ENCODE measurements at places on chromosomes 16 and 17.

DNA sequence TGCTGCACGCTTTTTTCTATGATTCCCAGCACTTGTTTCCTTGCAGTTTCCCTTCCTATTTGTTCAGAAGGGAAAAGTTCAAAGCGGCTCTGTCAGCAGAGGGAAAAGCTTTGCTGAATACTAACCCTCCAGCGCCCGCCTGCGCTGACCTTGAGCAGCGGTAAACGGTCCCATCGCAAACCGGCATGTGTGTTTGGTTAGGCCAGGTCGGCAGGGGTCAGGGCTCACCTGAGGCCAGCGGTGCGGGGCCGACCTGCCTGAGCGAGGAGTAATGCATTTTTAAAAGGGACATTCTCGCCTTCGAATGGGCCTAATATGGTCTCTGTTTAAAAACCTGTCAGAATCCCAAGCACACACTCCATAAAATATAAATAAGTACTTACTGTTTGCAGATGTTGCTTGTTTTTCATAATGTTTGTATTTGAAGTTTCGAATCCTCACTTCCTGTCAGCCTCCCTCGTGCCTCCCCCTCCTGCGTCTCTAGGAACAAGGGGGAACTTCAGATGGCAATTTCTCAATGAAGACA lies 110.1 kb downstream of the IRX3 start:
- no peak for DNase-seq

DNA sequence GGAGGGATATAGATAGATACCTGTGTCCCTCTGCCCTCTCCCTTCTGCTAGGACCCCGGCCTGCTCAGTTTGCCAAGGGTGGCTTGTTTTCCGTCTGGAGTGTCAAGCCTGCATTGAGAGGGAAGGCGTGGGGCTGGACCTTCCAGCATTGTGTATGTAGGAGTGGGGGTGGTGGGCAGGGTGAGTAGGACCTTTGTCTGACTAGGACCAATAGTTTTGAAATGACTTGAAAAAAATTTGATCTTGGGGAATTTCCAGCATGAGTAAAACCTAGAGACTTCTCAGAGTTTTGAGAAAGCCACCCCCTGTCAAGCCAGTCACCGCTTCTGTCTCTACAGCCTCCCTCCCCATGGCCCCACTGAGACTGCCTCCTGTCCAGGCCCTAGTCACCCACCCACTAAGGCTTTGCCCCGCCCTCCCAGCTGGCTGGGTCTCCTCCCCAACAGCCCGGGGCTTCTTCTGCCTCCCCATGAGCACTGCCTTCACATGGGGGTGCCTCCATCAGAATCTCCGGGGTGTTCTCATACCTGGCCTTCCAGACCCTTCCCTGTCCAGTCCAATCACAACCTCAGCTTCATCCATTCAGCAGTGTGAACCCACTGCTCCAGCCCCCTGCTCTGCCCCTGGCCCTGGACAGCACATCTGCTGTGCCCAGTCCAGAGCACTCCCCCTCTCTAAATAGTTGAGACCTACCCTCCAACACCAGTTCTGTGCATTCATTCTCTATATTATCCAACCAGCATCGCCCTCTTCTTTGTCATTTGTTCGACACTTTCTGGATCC lies 207.0 kb downstream of the MSI2 start:
- no peak for DNase-seq

DNA sequence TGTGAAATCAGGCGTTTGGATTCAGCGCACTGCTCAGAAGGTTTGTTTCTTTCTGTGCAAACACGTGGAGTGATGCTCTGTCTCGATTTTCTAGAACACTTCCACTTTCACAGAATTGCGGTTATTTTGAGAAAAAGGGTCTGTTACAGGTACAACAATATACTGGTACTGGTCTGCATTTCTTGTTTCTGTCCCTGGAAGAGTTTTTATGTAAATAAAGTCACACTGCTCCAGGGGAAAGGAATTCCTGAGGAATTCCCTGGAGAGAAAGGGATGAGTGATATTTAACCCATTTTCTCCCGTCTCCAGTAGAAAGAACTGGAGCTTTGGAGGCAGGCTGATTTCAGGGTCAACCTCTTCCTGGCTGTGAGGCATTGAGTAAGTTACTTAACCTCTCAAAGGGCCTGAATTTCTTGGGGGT lies 16.2 kb upstream of the RMI2 start:
- DNase-seq = no peak

DNA sequence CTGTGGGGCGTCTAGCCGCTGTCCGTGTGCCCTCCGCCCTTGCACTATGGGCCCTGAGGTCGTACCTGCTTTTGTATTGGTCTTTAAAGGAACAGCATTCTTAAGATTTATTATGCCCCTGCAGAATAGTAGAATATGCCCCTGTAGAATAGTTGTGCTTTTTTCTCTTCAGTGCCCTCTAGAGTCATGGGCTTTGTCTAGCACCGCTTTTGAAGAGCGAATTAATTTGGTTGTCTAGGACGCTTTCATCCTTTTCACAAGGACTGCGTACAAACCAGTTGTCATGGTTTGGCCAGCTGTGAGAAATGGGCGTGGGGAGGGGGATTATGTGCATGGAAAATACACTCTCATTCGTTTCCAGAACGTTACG lies 621 bp downstream of the CEP95 start:
- DNase-seq = peak; percentile 43

GRCh38 chr17:81536299-81537290 lies 8.4 kb downstream of the FSCN2 start:
- no peak for DNase-seq

GRCh38 chr17:80783486-80783885 lies 208.2 kb upstream of the CHMP6 start:
- no peak for DNase-seq

- DNase-seq = no peak
These were observed 24.8 kb upstream of the MTSS2 start for GRCh38 chr16:70710422-70711210.

- no peak for DNase-seq
These were observed 40.3 kb upstream of the TNRC6A start for GRCh38 chr16:24689128-24689527.

Data from frontal cortex (tissue), 4 donors.